ENCODE measurements at places on chromosomes 16 and 17.

DNA sequence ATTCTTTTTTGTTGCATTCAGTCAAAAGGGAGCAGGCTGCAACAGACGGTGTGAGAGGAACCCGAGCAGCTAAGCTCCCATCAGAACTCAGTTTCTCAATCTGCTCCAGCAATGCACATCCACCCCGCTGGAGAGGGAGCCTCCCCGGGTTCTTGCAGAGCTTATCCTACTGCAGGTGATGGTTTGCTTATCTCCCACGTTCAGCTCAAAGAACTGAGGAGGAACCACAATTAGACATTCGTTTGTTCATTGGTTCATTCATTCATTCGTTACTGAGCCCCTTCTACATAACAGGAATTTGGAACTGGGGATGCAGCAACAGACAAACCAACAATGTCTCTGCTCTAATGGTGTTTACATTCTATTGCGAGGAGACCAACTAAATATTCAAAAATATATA is 22.2 kb upstream of the ALOX15 start:
- DNase-seq, result no peak

DNA sequence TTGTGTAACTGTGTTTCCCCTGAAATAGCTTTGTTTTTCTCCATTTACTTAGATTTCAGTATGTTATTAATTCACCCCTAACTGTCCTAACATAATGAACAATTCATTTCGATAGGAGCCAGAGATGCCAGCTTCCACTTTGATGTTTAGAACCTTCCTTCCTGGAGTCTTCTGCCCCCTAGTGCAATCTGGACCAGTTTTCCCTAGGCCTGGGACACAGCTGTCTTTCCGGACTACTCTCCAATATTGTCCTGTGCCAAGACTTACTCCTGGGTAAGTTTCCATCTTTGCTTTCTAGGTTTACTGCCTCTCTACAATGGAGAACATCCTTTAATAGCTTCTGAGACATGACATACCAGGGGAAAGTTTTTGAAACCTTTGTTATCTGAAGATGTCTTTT is 12.8 kb downstream of the RECQL5 start:
- DNase-seq, result no peak

DNA sequence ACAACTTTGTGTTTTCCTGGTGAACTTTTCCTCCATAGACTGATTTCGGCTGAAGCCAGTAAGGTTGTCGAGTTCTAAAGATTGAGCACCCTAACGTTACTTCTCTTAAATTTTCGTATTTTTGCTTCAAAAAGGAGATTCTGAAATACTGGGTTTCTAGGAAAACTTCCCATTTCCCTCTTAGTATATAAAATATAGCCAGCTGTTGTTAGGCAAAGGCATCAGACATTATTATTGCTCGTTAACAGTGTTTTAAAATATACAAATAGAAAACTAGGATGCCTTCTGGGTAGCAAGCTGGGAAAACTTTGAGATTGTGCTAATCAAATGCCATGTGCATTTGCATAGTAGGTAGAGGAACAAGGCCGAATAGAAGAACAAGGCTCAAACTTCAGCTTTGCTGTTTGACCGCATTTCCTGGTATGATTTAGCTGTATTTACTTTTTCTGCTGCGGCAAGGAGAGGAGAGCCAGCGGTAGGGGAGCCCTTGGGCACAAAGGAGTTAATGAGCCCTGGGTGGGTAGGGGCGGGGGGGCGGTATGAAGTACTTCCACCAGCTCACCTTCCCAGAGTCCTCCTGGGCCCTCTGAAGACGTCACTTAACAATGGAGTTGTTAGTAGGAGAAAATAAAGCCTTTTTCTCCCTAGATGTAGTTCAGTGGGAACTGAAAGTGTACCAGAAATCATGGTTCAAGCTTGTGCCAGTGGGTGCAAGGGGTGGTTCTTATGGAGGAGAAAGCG is 151.9 kb downstream of the MSI2 start:
- peak; percentile 58 for DNase-seq

GRCh38 chr16:76639685-76640289 is 362.6 kb downstream of the CNTNAP4 start:
- no peak for DNase-seq

DNA sequence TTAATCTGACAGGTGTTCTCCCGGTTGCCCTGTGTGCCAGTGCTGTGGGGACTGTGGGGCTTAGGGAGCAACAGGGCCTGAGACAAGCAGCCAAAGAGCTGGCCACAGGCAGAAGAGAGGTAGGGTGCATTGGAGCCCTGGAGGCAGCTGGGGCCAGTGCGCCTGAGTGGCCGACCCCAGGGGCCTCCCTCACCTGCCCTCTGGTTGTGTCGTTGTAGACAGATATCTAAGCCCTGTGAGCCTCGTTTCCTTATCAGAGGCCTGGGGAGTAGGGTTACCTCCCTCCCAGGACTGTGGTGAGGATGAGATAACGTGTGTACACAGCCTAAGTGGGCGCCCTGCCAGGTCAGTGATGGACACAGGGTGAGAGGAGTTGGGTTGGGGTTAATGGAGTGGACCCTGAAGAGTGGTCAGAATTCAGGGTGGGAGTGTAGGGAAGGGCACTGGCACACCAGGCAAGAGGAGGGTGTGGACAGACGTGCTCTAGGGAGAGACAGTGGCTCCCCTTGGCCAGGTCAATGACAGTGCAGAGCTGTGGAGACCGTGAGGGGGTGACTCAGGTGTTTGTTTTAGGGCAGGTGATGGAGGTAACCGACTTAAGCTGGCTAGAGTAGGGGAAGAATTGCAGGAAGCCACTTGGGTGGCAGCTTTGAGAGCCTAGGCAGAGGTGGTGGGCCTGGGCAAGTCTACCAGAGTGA is 3.4 kb downstream of the NARF start:
- no peak for DNase-seq

DNA sequence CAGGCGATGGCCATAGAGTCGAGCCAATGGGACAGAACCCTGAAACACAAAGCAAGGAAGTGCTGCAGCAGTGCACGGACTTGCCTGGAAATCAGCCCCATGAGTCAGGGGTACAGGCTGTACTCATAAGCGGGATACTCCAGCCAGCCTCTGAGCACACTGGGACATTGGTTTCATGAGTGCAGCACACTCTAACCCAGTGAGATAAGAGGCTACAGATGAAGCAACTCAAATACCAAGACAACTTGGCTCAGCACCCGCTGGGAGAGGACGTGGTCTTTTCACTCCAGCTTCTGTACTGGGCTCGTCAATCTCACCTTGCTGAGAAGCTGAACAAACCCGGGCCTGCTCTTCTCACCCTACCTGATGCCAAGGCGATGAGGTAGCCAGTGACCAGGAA is 98.2 kb downstream of the AXIN2 start:
- no peak for DNase-seq

GRCh38 chr16:58638148-58639036 is 8.8 kb upstream of the CNOT1 start:
- DNase-seq, result no peak

GRCh38 chr16:67537270-67537635 is 8.6 kb downstream of the RIPOR1 start:
- DNase-seq, result no peak

DNA sequence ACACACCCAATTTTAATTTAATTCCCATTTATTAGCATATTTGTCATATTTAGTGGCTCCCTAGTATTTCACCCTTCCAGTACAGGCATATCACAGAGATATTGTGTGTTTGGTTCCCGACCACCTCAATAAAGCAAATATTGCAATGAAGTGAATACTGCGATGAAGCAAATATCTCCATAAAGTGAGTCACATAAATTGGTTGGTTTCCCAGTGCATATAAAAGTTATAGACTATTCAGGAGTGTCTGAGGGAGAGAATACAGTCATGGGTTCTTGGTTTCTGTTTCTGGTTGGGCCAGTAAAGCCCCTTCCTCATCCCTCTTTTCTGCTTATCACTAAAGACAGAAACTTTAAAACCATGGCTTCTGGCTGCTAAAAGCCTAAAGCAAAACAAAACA is 295.4 kb upstream of the AXIN2 start:
- DNase-seq, result no peak

DNA sequence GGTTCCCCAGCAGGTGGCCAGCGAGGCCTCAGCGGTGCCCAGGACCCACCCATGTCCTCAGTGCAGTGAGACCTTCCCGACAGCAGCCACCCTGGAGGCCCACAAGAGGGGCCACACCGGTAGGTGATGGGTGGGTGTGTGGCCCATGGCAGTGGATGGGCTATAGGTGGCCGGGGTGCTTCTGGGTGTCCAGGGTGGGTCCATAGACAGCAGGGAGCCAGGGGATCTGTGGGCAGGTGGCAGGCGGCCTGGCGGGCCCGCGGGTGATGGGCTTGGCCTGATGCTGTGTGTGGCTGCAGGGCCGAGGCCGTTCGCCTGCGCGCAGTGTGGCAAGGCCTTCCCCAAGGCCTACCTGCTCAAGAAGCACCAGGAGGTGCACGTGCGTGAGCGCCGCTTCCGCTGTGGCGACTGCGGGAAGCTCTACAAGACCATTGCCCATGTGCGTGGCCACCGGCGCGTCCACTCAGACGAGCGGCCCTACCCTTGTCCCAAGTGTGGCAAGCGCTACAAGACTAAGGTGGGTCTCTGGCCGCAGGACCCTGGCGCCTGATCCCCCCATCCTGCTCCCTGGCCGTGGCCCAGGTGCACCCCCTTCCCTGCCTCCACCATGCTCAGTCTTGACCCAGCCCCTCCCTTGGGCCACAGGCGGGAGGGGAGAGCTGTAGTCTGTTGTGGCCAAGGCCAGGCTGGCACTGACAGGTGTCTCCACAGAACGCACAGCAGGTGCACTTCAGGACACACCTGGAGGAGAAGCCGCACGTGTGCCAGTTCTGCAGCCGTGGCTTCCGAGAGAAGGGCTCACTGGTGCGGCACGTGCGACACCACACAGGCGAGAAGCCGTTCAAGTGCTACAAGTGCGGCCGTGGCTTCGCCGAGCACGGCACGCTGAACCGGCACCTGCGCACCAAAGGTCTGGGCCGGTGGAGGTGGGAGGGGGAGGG is 2.1 kb upstream of the DNASE1L2 start:
- no peak for DNase-seq

DNA sequence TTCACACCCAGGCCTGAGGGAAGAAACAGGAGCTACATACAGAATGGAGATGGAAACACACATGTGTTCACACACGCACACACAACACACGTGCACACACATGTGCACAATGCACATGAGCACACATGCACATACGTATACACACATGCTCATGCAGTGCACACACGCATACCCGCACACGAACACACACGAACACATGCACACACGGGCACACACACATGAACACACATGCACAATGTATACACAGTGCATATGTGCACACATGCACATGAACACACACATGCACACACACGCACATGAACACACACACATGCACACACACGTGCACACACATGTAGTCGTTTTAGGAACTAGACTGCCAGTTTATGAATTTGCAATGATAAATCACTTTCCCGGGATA is 49.3 kb upstream of the CDR2 start:
- no peak for DNase-seq

GRCh38 chr16:11571549-11571948 is 15.2 kb downstream of the LITAF start:
- DNase-seq, result no peak

DNA sequence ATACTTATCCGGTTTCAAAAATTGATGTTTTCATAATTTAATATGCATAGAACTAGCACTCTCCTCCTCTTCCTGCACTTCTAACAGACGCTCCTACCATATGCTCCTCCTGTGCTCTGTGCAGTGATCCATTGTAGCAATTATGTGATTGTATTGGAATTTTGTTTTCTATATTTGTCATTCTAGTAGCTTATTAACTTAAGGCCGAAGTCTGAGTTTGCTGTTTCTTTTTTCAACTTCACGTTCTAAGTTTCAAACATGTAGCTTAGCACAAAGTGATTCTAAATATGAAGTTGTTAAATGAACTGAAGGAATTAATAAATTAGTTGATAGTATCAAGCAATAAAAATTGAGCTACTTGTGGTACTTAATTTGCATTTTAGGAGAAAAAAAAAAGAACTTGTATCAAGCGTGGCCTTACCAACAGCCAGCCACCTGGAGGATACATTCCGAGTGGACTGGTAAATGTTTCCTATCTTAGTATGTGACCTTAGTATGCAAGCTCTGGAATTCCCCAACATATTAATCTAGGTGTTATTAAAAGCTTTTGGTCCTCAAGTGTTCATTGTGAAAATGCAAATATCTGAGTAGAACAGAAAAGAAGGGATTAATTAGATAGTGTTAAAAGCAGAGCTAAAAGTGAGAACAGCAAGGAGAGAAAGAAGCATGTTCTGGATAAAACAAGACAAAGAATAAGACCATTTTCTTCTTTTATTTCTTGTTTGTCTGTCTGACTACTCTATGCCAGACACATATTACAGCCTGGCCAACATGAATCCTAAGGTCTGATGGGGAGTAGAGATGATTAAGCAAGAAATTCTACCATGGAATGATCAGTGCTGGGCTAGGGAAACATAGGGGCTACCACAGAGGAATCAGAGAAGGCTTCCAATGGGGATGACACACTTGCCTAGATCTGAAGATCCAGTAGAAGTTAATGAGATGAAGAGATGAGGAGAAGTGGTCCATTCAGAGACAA is 290.4 kb upstream of the MON1B start:
- no peak for DNase-seq

DNA sequence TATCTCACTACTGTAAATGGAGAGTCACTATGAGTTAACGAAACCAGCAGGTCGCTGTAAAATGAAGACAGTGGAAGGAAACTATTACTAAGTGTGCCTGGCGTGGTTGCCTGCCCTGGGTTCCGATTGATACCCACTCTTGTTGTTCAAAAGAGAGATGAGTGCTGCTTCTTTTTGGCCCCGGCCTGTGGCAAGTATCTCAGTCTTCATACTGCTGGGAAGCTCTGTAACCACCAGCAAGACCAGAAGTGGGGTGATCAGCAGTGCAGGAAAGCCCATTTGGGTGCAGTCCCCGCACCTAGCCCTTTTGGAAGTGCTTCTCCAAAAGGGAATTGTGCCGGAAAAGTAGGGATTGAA is 104.5 kb downstream of the SNX29 start:
- DNase-seq, result peak; percentile 33

Measured in activated CD4-positive, alpha-beta T cell treated with anti-CD3 and anti-CD28 coated beads, Interleukin-2, Interleukin-4, amounts not matched to agents 100 ng/mL and 50 ng/mL, durations not matched to agents 16 hours and 8 hours (primary cell).